Hepatocyte (in vitro differentiated cells): ENCODE measurements at places on chromosomes 1 and 21.
A peak's percentile ranks its signal among the peaks of the same experiment; 100 is the strongest.

DNA sequence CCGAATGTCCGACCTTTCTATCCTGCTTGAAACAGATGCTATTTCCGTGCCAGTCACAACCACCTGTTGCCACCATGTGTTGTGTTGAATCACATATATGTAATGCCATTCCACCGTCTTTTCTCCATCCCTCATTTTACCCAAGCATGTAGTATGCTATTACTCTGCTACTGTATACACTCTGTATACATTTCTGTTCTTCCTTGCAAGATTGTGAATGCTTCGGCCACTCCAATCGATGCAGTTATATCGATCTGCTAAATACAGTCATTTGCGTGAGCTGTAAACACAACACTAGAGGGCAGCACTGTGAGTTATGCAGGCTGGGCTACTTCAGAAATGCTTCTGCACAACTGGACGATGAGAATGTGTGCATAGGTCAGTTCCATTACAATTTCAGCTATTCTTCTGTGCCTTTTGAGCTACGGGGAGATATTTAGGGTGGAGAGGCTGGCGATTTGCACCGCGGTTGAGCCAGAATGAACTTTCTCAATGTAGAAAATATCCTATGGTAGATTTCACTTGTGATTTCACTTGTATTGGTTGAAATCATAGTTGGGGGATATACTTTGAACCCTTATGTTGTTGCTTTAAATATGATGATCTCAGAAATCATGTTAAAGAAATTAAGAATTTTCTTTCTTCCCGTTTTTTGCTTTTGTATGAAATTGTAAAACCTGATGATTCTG lies 289.8 kb downstream of the NTNG1 start:
- DNase-seq: peak; percentile 76

GRCh38 chr1:237794071-237794470 lies 96.7 kb downstream of the ZP4 start:
- DNase-seq: peak; percentile 15

GRCh38 chr21:42724226-42724920 lies 71.0 kb downstream of the PDE9A start:
- peak; percentile 61 for DNase-seq

DNA sequence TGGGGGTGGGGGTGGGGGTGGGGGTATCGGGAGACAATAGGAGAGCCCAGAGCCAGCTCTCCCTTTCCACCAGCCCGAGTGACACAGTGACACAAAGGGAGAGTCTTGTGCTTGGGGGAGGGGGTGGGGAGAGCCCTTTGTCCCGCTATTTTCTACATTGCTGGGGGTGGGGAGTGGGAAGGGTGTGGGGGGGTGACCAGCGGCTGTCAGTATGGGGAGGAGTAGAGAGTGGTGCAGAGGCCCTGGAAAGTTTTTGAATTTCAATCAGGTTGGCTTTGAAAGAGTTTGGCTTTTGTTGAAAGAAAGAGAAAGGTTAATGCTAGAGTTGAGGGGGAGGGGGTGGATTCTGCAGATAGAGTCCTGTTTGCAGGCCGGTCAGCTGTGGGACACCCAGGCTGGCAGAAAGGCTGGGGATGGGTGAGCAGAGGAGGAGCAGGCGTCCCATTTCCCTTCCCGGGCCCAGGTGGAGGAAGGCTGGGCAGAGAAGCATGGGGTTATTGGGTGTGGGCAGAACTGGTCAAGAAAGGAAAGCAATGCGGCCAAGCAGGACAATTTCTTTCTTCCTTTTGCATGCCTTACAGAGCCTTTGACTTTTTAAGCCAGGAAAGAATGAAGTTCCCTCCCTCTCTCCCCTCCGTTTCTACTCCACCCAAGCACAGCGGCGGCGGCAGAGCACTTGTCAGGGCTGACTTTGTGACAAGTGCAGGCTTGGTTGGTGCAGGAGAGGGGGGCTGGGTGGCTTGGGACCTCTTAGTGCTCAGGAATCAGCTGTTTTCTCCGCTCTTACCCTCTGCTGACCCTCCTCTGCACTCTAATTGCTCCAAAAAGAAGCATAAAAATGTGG lies 96.2 kb downstream of the RNF220 start:
- no peak for DNase-seq

DNA sequence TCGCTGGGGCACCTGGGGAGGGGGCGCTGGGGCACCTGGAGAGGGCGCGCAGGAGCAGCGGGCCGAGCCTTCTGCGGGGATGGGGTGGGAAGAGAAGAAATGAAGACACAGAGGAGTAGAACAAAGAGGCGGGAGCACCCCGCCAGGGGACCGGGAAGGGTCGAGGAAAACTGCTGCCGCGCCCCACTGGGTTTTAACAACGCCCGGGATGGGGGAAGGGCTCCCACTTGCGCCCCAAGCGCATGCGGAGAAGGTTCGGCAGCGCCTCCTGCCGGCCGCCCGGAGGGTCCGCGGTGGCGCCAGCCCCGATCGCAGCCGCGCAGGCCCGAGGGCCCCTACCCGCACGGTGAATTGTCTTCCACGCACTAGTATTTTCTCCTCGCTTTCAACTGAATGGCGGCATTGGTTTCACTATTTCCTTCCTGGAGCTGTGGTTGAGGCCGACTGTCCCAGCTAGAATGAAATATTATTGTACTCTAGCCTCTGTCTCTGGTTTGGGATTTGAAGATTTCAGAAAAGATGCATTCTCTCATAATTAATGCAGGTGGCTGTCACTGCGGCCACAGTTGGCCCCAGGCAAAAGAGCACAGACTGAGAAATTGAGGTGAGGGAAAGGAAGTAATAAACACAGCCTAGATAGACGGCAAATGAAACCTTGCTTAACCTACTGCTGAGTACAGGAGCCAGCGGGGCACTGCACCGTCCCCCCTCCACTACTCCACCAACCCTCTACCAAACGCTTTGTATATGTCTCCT lies 57.3 kb downstream of the MAB21L3 start:
- peak; percentile 93 for DNase-seq

DNA sequence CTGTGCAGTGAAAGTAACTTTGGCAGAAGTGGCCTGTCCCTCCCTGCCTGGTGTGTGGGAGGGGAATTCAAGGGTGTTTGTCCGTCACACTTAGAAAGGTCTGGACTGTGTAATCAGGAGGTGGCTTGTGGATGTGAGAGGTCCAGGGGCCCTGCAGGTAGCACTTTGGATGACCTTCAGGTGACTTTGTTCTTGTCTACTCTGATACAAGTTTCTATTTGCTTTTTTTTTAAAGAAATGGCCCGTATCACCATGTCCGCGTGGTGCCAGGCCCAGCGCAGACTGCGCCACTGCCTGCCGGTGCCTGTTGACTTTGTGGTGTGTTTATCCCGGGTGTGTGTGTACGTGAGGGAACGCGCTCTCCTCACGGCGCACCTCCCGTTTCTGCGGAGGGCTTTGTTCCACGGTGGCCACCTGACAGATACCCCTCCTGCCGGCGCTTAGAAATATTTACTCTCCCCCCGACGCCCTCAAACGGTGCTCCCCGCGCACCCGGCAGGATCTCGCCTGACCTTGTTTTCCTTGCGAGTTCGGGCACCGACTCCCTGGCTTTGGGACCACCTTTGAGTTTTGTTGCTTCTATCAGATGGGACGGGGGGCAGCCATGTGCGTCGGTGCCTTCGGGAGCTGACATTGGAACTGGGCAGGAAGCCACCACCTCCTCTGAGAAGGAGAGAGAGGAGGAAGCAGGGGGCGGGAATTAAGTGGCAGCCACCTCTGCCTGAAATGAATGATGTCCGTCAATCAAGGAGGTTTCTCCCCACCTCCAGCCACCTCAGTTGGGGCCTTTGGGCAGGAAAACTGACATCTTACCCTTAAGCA lies 119.4 kb downstream of the PRDM16 start:
- DNase-seq: peak; percentile 27

DNA sequence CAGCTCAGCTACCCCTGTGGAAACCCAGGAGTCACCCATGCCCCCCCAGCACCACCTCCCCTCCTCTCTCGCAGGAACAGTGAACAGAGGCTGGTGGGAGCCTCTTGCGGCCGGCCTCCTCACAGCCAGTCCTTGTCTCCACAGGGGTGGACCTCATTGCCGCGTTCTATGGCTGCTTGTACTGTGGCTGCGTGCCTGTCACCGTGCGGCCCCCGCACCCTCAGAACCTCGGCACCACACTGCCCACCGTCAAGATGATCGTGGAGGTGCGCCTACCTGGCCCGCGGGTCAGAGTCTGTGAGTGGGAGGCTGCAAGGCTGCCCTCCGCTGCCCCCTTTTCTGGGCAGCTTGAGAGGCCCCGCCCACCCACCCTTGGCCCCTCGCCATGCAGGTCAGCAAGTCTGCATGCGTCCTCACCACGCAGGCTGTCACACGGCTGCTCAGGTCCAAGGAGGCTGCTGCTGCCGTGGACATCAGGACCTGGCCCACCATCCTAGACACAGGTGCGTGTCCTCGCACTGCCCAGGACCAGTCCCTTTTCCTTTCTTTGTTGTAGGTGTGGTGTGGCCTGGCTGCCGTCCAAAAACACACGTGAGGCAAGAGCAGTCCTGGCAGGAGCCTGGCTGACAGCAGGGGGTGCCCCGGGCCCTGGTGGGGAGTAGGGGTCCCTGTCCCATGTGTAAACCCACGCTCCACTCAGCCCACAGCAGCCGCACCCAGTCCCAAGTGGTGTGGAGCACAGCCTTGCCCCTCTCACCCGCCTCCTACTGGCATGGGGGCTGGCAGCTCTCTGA lies 50.3 kb downstream of the S100B start:
- DNase-seq: no peak

DNA sequence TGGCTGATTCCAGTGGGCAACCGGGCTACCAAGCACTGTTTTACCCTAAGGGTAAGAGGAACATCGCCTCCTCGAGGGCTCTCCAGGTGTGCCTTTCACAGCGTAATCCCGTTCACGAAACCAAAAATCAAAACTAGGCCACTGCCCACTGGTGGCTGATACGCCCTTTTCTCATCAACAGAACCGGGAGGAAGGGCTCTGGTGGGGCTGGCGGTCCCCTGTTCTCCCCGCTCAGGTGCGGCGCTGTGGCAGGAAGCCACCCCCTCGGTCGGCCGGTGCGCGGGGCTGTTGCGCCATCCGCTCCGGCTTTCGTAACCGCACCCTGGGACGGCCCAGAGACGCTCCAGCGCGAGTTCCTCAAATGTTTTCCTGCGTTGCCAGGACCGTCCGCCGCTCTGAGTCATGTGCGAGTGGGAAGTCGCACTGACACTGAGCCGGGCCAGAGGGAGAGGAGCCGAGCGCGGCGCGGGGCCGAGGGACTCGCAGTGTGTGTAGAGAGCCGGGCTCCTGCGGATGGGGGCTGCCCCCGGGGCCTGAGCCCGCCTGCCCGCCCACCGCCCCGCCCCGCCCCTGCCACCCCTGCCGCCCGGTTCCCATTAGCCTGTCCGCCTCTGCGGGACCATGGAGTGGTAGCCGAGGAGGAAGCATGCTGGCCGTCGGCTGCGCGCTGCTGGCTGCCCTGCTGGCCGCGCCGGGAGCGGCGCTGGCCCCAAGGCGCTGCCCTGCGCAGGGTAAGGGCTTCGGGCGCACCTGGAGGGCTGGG lies at the start of gene IL6R:
TSS of gene IL6R (plus strand) at position 360 of the 763 bp plus-strand sequence. CDS start at position 647, 287 bp downstream.
- DNase-seq: peak; percentile 95

- no peak for DNase-seq
Measured at GRCh38 chr1:57894315-57894714, 470.5 kb upstream of the DAB1 start.

DNA sequence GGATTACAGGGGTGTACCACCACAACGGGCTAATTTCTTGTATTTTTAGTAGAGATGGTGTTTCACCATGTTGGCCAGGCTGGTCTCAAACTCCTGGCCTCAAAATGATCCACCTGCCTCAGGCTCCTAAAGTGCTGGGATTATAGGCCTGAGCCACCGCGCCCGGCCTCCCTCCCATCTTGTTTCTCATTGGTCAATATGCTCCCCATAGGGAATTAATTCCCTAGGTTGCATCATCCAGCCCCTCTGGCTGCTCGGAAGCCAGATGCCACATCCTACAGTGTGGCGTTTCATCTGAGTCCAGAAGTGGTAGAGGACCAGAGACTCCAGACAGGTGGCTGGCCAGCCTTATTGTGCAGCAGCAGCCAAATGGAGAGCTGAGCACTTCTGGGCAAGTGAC lies 11.5 kb upstream of the VASH2 start:
- DNase-seq: no peak

DNA sequence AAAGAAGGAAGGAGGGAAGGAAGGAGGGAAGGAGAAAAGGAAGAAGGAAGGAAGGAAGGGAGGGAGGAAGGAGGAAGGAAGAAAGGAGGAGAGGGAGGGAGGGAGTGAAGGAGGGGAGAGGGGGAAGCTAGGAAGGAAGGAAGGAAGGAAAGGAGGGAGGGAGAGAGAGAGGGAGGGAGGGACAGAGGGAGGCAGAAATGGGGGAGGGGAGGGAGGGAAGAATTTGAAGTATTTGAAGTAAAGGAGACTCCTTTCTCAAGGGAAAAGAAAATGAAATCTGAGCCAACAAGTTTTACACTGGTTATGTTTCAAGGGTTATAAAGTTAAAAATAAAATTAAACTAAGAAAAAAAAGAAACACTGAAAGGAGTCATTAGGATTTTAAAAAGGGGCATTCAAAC lies 431.4 kb downstream of the BRINP3 start:
- no peak for DNase-seq

DNA sequence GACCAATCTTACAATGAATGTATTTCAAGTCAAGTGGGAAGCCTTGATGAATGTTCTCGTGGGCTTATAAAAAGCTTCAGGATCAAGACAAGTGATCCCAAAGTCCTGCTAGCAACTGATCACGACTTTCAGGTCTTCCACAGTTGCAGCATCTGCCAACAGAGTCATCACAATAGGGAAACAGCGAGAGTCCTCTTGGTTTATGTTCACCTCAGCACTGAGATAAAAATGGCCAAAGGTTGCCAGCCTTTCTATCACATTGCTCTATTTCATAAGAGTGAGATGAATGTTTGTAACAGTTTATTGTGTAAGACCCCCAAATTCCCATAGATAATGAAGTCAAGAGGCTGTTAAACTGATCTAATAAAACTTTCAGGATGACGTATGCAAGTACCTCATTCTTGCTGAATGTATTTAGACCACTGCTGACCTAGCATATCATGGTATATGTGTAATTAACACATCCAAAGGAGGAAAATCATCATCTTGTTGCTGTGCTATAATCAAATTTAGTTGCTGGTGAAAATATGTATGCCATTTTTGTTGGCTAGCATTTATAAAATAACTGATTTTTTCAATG lies 150.6 kb downstream of the TGFBR3 start:
- peak; percentile 36 for DNase-seq

GRCh38 chr1:110243574-110243973 lies 33.5 kb downstream of the KCNC4 start:
- no peak for DNase-seq

DNA sequence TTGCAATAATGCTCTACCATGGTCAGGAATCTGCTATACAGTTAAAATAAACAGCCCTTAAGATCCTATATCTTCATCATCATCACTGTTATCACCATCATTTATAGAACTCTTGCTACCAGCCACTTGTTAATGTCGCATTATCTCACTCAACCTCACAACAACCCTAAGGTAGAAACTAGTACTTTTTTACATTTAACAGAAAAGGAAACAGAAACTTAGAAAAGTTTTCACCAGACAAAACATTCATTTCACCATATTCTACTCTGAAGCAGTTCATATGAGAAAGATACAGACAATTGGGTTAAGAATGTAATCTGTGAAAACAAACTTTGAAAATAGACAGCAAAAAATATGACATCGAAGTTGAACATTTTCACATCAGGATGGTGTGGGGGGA lies 262.6 kb downstream of the ATG4C start:
- DNase-seq: no peak
